ENCODE measurements at places on chromosomes 2 and 18. TPM values are rescaled to one million over a fixed set of nuclear protein-coding genes. Genes with fewer than 3 reads are reported as not detected.

DNA sequence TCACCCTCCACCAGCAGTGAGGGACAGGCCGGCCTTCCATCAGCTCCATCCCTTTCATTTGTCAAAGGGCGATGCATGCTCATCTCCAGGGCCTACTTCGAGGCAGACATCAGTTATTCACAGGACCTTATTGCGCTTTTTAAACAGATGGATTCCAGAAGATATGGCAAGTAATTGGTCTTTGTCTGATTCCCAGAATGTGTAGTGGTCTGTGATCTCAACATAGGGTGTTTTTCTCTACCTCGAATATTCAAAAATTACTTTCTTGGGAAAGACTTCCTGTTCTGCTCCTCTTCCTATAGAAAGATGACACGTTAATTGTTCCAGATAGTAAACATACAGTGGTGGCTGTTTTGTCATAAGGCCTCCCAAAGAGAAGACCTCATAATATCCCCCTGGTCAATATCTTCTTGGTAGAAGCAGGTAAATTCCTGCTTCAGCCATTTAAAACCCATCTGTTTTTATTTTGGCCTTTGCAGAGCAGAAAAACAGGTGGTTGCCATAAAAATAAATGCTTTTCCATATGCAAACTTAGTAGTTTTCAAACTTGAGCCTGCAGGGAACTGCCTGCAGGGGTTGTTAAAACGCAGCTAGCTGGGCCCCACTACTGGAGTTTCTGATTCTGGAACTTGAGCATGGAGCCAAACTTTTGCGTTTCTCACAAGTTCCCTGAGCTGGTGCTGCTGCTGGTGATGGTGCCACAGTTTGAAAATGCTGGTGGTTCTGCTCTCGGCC is 8.2 kb downstream of the SMARCAL1 start:
- no peak for DNase-seq

GRCh38 chr18:24317370-24317769 is 80.3 kb downstream of the OSBPL1A start:
- DNase-seq = no peak

GRCh38 chr2:100902817-100903405 is 83.0 kb downstream of the NPAS2 start:
- DNase-seq = no peak

GRCh38 chr2:196927376-196928225 is 1.1 kb upstream of the PGAP1 start:
- DNase-seq = no peak

DNA sequence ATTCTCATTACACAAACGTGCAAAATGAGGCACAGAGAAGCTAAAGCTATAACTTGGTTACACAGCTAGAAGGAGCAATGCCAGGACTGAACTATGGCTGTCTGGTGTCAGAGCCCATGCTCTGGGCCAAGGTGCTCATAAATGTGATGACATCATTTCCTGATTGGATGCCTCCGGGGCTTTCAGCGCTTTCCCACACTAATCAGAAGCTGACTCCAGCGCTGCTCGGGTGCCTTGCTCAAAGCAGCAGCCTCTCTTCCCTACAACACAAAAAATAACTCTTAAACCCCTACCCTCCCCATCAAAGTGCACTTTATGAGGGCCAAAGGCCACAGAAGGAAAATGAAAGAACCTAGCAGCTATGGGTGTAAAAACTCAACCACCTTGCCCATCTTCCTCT is 90.7 kb downstream of the STK39 start:
- DNase-seq = no peak

- DNase-seq = no peak
Measured at GRCh38 chr2:105875241-105875640, 130.5 kb downstream of the NCK2 start.

DNA sequence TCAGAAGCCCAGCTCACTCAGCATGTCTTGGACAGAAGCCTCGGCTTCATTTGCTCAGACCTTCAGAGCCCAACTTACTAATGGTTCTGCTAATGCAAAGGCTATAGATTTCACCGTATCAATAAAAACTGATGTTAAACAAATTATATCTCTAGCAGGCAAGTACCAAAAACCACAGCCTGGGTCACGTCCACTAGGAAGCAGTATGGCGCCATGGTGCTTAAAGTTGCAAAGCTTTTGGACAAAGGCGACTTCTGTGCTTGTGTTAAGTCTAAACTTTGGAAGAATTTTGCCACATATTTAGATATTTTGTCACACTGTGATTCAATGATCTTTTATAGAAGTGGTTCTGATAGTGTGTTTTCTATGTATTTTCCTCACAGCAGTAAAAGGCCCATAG is 276.8 kb upstream of the PARD3B start:
- DNase-seq = no peak

DNA sequence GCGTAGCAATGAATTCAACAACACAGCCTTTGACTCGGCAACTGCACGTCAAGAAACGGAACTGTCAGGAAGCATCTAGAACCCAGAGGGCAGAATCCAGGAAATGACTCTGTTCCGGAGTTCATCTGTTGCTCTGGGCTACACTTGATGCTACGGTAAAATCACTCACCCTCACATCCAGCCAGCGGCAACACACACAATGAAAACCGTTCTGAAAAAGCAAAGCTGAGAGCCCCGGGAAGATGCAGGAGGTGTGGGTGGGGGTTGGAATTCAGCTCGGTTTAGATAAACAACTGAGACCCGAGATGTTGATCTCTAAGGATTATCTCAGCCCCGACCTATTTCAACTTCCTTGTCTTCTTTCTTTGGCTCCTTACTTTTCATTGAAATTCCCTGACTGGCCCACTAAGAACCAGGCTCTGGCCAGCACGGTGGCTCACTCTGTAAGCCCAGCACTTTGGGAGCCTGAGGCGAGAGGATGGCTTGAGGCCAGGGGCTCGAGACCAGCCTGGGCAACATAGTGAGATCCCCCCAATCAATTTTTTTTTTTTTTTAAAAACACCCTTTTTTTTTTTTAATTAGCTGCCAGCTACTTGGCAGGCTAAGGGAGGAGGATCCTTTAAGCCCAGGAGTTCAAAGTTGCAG is 13.3 kb upstream of the RAB17 start:
- DNase-seq = no peak

DNA sequence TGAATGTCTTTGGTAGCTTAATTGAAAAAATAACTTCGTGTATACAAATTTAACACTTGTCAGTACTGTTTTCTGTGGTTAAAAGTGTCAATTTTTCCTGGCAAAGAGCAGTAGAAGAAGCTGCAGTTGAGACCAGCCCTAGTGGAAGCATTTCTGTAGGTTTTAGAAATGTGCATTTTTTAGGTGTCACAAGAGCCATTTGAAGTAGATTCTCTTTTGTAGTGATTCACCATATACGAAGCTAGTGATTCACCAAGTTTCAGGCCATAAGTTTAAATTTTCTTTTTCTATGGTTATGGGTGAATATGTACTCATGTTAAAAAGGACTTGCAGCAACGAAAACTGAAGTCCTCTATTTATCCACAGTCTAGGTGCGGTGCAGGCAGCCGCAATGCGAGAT is 4.2 kb downstream of the NABP1 start:
- no peak for DNase-seq

GRCh38 chr2:43238176-43238575 is 11.8 kb upstream of the ZFP36L2 start:
- DNase-seq = no peak

DNA sequence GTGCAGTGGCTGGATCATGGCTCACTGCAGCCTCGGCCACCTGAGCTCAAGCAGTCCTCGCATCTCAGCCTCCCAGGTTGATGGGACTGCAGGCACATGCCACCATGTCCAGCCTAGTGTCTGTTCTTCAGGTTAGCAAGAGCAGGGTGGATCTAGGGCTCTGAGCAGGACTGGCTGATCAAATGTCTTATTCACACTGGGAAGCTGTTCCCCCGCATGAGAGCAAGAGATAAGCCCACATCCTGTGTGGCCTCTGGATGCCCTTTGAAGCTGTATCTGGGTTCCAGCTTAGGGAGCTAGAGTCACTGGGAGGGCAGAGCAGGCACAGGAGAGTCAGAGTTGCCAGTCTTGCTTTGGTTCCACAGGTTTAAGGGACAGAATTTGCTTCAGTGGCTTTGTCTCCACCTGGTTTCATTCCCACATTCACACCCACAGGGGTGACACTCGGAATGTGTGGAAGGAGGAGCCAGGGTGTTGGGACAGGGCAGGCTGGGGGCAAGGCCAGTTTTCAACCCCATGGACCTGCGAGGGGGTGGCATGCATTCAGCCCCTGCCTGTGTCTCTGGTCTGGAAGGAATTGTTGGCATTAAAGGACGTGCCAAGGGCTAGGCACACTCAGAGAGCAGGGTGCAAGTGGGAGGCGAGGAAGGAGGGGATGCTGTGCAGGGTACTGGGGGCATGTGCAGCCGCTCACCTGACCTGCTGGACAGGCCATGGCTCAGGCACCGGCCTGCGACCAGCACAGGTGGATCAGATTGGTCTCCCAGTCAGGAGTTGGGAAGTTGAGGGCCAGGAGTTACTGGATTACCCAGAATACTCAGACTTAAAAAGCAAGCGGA is 24.5 kb downstream of the PTPN18 start:
- no peak for DNase-seq

DNA sequence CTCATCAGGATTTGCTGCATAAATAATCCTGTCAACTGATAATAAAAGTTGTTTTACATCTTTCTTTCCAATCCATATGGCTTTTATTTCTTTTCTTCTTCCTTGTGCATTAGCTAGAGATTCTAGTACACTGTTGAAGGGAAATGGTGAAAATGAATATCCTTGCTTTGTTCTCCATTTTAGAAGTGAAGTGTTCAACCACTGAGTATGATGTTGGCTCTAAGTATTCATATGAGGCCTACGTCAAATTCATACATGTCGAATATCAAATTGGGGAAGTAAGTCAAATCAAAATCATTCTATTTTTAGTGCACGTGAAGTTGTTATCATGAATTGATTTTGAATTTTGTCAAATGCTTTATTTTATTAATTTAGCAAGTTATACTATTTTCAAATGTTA is 7.8 kb upstream of the ACKR3 start:
- DNase-seq = no peak

- no peak for DNase-seq
Measured at GRCh38 chr2:39120521-39120770, 405 bp downstream of the SOS1 start.

DNA sequence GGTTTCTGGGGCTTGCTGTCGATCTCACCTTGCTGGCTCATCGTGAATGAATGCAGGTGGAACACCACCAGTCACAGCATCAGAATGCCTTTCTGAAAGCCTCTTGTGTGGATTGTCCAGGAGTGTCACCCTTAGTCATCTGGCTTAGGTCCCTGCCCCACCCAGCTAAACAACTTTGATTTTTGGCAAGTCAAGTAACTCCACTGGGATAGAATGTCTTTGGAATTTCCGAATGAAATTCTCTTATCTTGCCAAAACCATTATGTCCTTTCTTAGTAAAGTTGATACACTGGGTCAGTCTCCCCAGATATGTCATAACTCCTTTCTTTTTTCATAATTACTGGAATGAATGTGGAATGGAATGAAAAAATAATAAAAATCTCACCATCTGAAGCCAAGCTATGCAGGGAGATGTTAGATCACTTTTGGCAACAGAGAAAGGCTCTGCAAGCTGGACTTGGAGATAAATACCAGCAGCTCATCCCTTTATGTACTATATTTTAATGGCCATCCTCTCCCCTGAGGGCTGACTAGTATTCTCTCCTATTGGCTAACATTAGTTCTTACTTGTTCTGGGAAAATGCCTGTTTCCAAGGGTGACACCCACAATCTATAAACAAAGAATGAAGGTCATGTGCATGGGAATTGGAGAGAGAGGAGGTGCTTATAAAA is 35.4 kb downstream of the INSIG2 start:
- DNase-seq = no peak

- peak; percentile 47 for DNase-seq
Measured at GRCh38 chr2:94986392-94986963, 39.0 kb upstream of the MAL start.

DNA sequence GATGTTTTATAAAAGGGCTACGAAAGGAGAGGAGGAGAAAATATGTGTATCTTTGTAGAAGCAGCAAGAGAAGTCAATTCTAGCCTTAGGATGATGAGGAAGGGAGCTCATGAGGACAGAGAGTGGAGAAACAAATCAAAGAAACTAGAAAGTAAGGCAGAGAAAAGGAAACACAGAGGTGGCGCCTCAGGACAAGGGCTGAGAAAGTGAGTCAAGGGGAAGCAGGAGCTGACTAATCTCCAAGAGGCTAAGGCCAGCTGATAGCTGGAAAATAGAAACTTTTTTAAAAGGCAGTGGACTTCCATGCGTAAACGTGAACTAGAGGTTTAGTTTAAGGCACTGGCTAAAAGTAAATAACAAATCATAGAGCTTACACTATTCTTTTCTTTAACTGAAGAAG is 173.3 kb downstream of the ANKRD44 start:
- no peak for DNase-seq

DNA sequence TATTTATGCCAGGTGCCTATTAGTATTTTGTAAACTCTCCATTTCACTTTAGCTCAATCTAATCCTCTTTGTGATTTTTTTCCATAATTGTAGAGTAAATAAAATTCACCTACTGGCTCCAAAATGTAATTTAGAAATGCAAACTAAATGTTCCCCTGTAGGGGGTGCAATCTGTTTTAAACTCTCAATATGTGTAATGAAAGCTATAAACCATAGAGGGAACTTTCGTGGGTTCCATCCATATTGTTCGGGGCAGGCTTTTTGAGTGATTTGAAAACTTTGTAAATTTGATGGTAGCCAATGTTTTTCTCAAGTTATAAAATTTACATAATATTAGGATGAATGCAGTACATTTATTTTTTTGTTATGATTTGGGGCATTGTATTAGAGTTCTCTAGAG is 49.4 kb downstream of the TSPYL6 start:
- no peak for DNase-seq

- DNase-seq = no peak
Measured at GRCh38 chr18:25279556-25279955, 72.4 kb downstream of the ZNF521 start.

DNA sequence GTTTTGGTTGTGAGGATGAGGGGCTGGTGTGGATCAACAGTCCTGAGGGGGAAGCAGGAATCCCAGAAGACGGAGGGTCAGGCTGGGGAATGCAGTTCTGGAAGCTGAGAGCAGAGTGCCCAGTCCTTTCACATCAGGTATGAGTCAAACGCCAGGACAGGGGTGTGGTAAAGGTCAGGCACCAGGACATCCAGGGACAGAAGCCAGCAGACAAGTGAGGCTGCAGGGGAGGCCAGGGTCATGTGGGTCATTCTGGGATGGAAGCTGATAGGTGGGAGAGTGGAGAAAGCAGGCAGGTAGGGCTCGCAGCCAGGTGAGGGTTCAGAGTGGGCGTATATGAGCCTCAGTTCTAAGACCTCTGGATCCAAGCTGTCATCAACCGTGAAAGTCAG is 12.8 kb upstream of the GNLY start:
- no peak for DNase-seq

GRCh38 chr2:218028562-218029348 is 26.0 kb upstream of the TNS1 start:
- no peak for DNase-seq

The ALLC gene
- total RNA-seq = 0.16 TPM

The SATB2 gene
- total RNA-seq = 4.7 TPM

The LGALSL gene
- 22.6 TPM for total RNA-seq

The ANKRD44 gene
- total RNA-seq = 6.0 TPM

The SLC1A4 gene
- 12.5 TPM for total RNA-seq

The MAP4K4 gene
- total RNA-seq = 171 TPM

The TFCP2L1 gene
- 0.78 TPM for total RNA-seq

The LRATD1 gene
- total RNA-seq = 177 TPM

The TIA1 gene
- total RNA-seq = 523 TPM

The PLGLB1 gene
- total RNA-seq = 8.6 TPM

The CLIP4 gene
- 13.7 TPM for total RNA-seq

The IL18RAP gene
- total RNA-seq = not detected

The DOCK10 gene
- total RNA-seq = 4.6 TPM

Measured in progenitor cell of endocrine pancreas (in vitro differentiated cells).